ENCODE measurements at places on chromosomes 3 and 15.

DNA sequence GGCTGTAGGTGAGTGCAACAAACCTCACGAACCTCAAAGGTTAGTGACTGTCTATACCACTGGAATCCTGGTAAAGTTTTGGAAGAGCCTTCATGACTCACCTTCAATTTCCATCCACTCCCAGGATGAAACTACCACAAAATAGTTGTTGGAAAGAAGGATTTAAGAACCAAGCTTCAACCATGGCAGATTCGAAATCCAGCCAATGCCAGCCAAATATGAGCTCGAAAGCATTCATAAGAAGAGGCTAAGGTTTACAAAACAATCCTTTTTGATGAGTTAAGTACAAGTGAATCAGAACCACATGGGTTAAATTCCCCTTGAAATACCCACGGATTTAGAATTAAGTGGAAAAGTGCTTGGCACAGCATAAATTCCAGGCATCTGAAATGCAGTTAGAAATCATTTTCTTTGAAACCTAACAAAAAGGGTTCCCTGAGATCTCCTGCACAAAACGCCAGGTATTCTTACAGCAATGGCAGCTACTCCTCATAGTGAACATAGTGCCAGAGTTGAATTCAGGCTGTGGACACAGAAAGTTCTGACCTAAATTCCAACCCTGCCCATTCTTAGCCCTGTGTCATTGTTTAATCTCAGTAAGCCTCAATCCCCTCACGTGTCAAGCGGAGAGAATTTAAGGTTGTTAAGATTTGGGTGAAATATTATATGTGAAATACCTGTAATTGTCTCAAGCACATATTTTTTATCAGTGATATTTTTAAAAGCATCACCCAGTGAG is 89.2 kb downstream of the FBN1 start:
- no peak for DNase-seq

- no peak for DNase-seq
Measured at GRCh38 chr3:170651260-170651845, 65.5 kb upstream of the SLC7A14 start.

DNA sequence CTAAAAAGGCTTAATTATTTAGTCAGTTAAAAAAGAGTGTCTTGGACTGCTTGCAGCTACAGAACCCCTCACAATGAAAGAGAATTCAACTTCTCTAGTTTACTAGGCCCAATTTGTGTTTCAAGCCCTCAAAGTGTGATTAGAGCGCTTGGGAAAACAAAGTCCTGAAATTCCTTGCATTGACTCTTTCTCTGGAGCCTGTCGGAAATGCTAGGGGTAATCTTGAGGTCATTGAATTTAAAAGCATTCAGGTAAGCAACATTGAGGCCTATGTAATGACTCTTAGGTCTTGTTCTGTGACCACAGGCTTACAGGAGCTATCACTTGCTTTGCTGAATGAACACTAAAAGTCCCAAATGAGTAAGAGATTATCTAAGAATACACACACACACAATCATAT is 186.0 kb downstream of the NLGN1 start:
- DNase-seq, result no peak

GRCh38 chr3:180040966-180041365 is 4.2 kb upstream of the PEX5L start:
- no peak for DNase-seq

DNA sequence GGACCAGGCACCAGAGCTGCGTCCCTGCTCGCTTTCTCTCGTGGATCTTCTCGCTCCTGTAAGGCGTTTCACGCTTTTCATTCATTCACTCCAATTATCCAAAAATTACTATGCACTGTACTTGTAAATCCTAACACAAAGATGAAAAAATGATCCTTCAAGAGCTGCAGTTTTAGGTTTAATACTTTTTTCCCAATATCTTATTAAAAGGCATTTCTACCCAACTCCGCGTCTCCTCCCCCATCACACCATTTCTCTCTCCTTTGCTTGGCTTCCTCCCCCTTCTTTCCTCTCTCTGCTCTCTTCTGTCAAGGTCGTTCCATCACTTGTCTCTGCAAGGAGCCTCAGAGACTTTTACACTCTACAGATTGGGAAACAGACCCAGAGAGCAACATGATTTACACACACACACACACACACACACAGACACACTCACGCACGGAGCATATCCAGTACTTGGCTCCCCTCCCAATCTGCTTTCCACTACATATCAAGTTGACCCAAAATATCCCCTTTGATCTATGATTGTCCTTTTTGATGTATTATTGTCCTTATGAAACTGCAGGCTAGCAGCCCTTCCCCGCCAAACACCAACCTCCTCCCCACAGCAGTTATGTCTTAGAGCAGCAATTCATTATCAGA is 479 bp upstream of the CLDN1 start:
- no peak for DNase-seq

- no peak for DNase-seq
Measured at GRCh38 chr3:101011136-101011535, 17.9 kb upstream of the ABI3BP start.

DNA sequence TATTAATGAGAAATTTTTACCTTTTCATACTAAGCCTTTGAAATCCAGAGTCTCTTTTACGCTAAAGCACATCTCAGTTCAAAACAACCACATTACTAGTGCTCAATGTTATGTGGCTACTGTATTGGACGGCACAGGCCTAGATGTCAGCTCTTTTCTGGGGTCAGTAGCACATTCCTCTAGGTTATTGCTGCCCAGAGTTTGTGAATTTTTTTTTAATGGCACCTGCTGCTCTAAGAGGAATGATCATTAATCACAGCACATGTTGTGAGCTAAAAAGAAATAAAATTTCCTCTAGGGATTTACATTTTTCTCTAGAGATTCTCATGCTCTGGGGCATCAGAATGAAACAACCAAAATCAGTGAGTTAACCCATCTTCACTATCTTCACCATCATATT is 436.8 kb upstream of the THBS1 start:
- no peak for DNase-seq

- no peak for DNase-seq
Measured at GRCh38 chr3:157844800-157845565, 261.2 kb downstream of the SHOX2 start.

GRCh38 chr15:68344600-68344999 is 67.1 kb downstream of the FEM1B start:
- no peak for DNase-seq

GRCh38 chr15:55685286-55685685 is 57.7 kb downstream of the PRTG start:
- no peak for DNase-seq

DNA sequence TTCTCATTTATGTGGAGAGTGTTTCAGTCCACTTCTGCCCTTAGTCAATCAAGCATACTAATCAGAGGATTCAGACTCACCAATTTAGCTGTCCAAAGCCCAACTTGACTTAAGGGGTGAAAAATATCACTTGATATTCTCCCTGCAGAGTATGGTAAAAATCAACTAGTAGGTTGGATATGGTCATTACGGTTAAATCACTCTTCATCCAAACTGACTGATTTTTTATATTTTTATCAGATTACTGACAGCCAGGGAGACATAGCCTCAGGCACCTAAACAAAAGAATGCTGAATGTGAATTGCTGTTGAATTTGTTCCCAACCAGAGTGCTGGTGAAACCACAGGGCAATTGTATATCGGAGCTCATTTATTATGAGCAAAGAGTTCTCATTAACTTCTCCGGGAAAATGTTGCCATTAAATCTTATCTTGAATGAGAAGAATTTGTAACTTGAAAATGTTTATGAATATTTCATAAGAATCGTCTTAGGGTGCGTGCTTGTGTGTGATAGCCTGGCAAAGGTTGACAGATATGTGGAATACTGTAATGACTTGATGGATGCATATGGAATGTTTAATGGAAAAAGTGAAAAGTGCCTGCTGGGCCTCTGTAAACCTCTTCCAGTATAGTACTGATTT is 411.2 kb downstream of the NAALADL2 start:
- no peak for DNase-seq

DNA sequence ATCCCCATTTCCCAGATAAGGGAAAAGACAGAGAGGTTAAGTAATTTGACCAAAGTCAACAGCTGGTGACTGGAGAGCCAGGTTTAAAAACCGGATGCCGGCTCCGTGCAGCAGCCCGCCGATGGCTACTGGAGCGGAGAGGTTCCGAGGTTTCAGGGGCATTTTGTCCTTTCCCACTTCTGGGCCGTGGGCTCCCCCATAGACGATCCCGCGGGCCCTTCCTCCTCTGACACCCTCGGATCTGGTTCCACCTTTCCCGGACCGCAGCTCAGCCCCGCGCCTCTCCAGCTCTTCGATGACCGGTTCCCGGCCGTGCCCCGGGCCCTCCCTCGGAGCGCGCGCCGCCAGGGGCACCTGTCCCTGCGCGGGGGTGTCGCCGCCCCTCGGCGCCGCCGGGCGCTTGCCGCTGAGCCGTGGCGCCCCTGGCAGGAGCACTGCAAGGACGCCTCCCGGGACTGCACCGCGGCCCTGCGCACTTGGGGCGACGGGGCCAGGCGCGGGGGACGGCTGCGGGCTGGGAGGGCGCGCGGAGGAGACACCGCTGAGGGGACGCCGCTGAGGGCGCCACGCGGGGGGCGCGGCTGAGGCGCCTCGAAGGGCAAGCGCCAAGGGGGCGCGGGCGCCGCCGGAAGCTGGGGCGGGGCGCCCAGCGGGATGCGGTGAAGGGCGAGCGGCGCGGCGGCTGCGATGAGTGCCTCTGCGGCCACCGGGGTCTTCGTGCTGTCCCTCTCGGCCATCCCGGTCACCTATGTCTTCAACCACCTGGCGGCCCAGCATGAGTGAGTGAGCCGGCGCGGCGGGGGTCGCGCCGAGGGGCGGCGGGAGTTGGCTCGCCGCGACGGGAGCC is at the start of gene TM6SF1:
Gene TM6SF1 (plus strand): TSS at position 652 of the 847 bp plus-strand sequence. CDS start 36 bp downstream, at position 688.
- no peak for DNase-seq

- DNase-seq, result no peak
Measured at GRCh38 chr3:38247366-38248035, 18.1 kb upstream of the SLC22A13 start.

DNA sequence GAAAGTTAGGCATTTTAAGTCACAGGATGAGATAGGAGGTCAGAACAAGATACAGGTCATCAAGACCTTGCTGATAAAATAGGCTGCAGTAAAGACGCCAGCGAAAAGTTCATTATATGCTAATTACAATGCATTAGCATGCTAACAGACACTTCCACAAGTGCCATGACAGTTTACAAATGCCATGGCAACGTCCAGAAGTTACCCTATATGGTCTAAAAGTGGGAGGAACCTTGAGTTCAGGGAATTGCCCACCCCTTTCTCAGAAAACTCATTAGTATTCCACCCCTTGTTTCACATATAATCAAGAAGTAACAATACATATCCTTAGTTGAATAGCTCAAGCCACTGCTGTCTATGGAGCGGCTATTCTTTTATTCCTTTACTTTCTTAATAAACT is 92.7 kb upstream of the PLXND1 start:
- no peak for DNase-seq

- DNase-seq, result no peak
Measured at GRCh38 chr15:88635318-88635717, 3.5 kb upstream of the ISG20 start.

DNA sequence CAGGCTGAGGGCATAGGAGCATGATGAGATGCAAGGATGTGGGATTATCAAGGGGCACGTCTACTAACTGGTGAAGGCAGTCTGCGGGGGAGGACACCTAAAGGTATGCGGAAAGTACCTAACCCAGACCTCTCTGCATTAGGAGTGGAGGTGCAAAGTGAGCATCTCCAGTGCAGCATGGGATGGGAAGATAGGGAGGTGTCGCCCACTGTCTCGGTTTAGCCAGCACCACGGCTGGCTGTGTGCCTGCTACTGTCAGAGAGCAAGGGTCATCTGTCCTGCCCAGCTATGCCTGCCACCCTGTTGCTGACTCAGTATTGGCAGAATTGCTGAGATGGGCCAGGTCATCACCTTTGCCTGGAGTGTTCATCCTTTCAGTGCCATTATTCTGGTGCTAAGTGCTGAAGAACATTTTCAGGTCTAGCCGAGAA is 40.1 kb downstream of the OXNAD1 start:
- DNase-seq, result peak; percentile 47

- no peak for DNase-seq
Measured at GRCh38 chr15:89002281-89002761, 85.9 kb upstream of the ABHD2 start.

DNA sequence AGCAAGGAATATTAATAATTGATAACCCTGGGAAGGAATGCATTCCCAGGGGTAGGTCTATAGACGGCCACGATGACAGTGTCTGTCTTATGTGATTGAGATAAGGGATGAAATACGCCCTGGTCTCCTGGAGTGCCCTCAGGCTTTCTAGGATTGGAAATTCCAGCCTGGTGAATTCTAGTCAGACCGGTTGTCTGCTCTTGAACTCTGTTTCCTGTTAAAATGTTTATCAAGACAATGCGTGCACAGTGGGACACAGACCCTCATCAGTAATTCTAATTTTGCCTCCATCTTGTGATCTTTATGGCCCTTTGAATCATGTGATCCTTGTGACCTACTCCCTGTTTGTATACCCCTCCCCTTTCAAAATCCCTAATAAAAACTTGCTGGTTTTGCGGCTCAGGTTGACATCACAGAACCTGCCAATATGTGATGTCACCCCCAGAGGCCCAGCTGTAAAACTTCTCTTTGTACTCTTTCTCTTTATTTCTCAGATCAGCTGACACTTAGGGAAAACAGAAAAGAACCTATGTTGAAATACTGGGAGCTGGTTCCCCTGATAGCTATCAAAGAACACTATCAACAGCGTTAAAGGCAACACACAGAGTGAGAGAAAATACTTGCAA is 183.3 kb downstream of the PDE8A start:
- no peak for DNase-seq

DNA sequence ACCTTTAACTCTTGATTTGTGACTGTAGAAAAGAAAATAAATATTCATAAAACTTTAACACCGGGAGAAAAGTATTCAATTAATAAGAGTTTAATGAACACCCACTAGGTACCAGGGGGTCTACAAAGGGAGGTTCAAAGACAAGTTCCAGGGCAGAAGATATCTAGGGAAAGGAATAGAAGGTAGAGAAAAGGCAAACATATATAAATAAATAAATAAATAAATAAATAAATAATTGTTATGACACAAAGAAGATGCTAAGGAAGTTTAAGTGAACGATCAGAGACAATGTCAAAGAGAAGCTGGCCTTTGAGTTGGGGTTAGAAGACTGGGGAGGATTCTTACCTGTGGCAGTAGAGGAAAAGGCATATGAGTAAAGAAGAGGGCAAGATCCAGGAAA is 123.8 kb downstream of the NEDD4 start:
- no peak for DNase-seq

GRCh38 chr3:169478566-169479313 is 184.8 kb downstream of the MECOM start:
- no peak for DNase-seq

- DNase-seq, result no peak
Measured at GRCh38 chr3:11447584-11448200, 175.5 kb downstream of the ATG7 start.

DNA sequence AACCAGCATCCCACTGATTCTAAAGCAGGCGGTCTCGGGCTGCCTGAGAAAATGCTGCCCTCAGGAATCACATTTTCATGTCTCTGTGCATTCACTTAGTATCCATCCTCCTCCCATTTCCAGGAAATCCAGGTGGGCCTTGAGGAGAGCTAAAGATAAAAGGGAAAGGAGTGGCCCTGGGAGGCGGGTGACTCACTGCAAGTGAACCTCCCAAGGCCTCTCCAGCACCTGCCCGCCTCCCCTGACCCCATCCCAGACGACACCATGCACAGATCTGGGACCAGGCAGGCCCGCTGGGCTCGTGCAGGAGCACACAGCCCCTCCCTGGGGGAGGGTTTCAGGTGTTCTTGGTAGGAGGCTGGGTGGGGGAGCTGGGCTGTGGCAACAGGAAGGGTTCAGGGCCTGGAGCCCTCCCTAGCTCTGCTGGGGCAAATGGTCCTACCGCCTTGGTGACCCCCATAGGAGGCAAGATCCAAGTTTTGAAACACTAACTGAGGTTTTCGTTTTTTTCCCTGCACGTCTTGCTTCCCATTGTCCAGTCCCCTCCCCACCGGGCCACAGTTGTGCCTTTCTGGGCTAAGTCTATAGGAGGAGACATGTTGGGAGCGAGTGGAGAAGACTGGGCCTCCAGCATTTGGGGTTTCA is 22.2 kb downstream of the MELTF start:
- DNase-seq, result no peak

Data from hematopoietic multipotent progenitor cell treated with erythropoietin and hydrocortisone succinate and interleukin-3 and kit ligand, for 17 days (in vitro differentiated cells).